Right cardiac atrium (tissue), 5 donors: ENCODE measurements at places on chromosomes 1 and 21. TPM values are rescaled to one million over a fixed set of nuclear protein-coding genes. Genes with fewer than 3 reads are reported as not detected.

BGLAP gene
- total RNA-seq: 0.66 TPM

SPRR2E gene
- not detected for total RNA-seq

KCNE2 gene
- 0.37 TPM for total RNA-seq

FCGR3B gene
- total RNA-seq: 4.6 TPM

ADAR gene
- 68.3 TPM for total RNA-seq

POU3F1 gene
- 0.17 TPM for total RNA-seq

CNIH3 gene
- 1.2 TPM for total RNA-seq

NBPF14 gene
- 8.0 TPM for total RNA-seq

- no peak for DNase-seq
Measured at GRCh38 chr1:112720800-112721199, 5.7 kb upstream of the PPM1J start.

DNA sequence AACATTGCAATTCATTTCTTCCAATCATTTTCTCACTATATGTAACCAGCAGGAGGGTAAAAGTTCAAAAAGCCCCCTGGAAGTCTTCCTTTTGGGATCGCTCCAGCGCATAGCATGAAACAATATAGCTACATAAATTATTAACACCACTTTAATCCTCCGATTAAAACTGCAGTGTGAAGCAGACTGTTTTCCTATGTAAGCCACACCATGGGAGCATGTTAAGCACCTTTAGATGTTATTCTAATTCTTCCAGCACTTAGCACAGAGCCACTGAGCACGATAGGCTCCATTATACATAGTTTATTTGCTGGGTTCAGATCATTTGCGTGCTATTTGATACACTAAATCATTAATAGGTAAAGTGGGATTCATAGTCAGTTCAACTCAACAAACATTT lies 18.4 kb upstream of the GADD45A start:
- DNase-seq: no peak

DNA sequence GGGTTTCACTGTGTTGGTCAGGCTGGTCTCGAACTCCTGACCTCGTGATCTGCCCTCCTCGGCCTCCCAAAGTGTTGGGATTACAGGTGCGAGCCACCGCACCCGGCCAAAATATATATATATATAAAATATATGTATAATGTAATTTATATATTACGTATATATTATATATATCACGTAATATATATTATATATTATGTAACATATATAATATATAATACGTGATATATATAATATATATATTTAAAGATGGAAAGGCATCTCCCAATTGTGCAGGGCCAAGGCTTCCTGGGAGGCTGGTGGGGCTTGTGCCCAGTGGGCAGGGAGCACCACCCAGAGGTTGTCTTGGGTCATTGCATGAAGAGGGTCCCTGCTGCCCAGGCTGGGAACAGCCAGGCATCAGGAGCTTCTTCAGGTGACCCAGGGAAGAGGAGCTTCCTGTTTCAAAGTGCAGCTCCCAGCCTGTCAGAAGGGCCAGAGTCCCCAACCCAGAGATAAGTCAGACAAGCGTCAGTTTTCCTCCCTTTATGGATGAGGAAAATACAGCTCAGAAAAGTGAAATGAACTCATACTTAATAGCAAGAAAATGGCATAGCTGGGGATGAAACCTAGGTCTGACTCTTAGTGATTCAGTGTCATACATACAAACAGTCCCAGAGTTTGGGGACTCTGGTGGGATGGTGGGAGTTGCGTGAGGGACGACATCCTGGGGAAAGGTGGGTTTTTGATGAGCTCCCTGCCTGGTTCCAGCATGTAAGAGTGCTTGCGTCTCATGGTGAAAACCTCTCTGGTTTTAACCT lies 12.0 kb downstream of the UBE2Q1 start:
- DNase-seq: peak; percentile 77

DNA sequence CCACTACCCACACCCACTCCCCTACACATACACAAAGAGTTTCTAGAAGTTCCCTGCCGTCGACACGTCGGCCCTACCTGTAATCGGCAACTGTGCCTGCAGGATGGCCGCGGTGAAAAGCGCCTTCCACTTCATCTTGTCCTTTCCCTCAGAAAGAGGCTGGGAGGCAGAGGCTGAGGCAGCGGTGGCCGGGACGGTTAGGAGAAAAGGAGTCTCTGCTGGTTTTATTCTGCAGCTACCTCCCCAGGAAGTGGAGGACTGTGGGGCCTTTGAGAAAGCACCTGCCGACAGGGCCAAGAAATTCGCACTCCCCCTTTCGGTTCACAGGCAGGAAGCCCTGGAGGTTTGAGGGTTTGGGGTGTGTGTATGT lies at the start of gene CD247:
CD247 (minus strand) TSS at position 199 of the 370 bp plus-strand sequence; CDS start at position 135, 64 bp downstream.
- no peak for DNase-seq

- DNase-seq: no peak
Measured at GRCh38 chr1:179871940-179872339, 5.7 kb downstream of the TOR1AIP2 start.

DNA sequence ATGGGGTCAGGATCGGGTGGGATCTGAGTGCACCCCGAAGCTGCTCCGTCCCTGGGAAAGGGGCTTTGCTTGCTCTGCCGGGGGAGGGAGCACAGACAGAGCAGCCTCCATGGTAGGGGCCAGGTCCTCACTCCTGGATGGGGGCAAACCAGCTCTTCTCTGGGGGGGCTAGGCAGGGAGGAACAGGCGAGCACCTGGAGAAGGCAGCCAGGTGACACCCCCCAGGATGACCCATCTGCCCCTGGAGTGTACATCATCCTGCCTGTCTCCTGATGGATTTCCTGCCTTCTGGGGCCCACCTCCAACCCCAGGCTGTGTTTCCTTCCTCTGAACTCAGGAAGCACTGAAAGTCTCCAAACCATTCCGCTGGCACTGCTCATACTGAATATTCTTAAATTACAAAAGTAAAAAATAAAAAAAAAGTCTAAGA lies 248.0 kb downstream of the RHOU start:
- DNase-seq: no peak

- DNase-seq: no peak
Measured at GRCh38 chr1:80059940-80060339, 1053.4 kb upstream of the ADGRL4 start.

DNA sequence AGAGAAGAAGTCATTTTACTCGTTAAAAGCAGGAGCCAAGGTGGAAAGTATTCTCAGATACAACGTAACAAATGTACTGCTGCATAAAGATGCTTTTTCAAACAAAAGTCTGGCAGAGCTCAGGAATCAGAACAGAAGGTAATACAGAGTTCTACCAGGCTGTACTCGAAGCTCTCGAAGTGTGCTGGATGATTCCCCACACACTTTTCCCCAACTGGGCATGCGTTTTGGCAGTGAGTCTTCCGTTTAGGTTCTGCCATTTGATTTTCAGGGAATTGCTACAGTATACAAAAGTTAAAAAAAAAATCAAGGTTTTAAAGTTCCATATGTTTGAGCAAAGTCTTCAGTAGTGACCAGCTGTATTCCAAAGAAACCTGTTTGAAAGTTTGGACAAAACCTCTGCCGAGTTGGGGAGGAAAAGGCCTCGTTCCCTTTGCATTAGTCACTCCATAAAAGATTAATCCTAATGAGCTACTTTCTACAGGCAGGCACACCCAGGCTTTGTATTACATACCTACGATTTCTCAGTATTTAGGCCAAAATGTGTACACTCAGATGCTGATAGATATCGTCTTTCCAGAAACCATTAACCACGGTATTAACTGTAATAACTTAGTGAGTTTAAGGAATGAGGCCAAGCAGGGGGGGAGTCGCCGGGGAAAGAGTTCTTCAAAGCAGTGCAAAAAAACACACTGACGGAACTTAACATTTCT lies 477.1 kb downstream of the LMO4 start:
- no peak for DNase-seq

DNA sequence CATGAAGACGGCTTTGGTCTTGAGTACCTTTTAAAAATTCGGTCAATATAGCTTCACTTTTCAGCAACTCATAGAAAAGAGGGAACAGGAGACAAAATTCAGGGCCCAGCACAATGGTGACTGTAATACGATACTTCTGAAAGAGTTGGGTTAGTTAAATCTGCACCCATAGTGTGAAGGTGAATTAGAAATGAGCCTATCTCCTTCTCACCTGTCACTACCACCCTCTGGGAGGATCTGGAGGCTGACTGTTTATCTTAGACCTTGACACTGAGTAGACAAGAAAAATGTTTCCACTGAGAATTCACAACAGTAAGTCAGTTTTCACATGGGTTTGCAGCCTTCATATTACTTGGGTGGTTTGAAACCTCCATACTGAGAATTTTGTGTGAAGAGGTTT lies 57.9 kb upstream of the HMGB4 start:
- no peak for DNase-seq

GRCh38 chr1:1917995-1918900 lies 831 bp downstream of the TMEM52 start:
- DNase-seq: peak; percentile 64

GRCh38 chr1:228174482-228175315 lies 9.1 kb downstream of the IBA57 start:
- DNase-seq: no peak

- DNase-seq: peak; percentile 70
Measured at GRCh38 chr1:209618756-209619420, 33.3 kb downstream of the LAMB3 start.

DNA sequence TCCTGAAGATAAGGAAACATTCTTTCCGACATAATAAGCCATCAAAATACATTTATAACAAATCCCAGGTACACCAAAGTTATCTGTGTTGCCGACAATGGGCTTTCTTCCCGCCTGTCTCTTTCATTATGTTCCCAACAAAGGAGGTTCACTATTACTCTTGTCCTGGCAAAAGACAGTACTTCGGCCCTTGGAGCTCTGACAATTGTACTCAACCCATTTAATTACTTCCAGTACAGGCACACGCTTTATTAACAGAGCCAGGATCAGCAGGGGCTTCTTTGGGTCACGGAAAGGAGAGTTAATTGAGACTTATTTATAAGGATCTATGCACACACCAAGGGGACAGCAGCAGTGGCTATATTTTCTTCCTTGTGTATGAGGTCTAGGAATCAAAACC lies 46.6 kb upstream of the DUSP10 start:
- no peak for DNase-seq

DNA sequence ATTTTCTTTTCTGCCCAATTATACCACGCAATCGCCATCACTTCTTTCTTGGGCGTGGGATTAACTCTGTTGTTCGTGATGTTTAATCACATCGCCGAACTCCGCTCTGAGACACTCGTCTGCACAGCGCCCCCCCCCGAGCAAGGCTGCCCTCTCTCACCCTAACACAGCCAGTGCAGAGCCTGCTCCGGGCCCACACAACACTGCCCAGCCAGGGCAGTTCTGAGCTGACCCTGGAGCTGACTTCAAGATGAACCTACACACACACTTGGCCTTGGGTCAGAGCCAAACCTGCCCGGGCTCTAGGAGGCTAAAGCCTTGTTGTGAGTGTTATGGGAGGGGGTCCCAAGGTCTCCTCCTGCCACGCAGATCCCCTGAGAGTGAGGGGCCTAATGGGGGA lies 64.6 kb upstream of the LRP8 start:
- no peak for DNase-seq

DNA sequence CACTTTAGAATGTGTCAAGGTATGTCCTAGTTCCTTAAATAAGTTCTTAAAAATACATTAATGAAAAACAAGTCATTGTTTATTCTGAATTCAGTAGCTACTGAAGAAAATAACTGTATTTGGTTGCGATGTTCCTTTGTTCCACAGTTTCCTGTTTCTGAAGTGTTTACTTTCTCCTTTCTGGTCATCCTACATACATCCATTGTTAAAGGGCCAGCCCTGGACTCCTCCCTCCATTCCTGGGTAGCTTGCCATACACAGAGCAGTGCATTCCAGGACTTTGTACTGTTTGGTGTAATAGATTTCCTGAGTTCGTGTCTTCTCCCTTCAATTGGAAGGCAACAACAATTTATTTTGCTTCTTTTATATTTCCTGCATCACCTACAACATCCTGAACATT lies 845.4 kb upstream of the CXADR start:
- DNase-seq: no peak

DNA sequence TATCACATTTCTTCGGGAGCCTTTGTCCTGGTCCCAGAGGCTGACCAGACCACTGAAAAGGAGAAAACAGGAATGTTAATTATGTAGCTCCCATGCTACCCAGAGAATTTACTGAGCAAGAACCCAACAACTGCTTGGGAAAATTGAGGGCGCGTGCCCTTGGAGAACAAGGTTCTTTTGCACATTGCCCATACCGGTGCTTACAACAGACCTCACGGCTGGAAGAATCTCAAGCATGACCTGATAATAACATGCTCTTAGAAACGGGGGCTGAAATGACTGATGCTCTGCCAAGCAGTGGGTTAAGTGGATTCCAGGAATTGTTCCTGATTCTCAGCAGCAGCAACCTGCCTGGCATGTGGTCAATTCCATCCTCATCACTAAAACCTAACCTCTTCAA lies 49.3 kb upstream of the AJAP1 start:
- DNase-seq: no peak

- no peak for DNase-seq
Measured at GRCh38 chr1:89938171-89939055, 56.5 kb upstream of the ZNF326 start.
